ENCODE measurements at places on chromosomes 6 and 20.
A peak's percentile ranks its signal among the peaks of the same experiment; 100 is the strongest.

DNA sequence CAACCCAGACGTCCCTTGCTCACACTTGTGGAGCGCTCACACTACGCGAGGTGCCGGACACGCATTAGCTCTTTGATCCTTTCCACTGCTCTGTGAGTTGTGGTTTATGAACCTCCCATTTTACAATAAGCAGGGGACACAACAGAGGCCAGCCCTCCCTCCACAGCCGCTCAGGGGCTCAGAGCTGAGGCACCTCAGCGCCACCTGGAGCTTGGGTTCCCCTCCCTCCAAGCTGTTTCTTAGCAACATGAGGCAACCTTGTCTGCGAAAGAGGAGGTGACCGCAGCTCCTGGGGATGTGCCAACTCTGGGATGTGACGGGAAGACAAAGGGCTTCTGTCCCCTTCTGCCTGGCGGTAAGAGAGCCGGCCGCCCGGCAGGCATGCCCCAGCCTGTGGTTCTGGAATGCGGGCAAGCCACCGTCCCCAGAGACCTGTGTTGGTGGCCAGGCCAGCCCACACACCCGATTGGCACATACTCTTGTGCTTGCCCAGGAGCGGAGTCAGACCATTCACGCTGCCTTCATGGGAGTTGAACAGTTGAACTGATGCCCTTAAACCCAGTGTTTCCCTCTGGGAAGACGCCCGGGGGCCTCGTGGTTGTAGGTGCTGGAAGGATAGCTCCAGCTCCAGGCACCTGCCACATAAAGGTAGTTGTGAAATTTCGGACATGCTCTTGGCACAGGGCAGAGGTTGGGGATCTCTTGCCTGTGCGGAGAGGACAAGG is 44.5 kb downstream of the RBM38 start:
- peak; percentile 51 for DNase-seq

DNA sequence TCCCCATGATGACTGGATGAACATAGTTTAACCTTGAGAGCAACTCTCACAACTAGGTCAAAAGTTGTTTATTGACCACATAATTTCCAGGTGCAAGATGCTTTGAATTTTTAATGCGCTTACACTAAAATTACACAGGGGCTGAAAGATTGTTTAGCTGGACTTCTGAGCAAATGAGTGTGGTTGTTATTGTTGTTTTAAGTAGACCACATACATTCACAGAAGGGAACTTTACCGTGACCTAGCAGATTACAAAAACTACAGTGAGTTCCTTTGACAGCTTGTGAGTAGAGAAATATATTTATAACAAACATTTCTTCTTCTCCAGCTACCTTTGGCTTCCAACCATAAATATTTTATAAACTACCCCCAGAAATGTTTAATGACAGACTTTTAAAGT is 178.9 kb downstream of the UST start:
- no peak for DNase-seq

DNA sequence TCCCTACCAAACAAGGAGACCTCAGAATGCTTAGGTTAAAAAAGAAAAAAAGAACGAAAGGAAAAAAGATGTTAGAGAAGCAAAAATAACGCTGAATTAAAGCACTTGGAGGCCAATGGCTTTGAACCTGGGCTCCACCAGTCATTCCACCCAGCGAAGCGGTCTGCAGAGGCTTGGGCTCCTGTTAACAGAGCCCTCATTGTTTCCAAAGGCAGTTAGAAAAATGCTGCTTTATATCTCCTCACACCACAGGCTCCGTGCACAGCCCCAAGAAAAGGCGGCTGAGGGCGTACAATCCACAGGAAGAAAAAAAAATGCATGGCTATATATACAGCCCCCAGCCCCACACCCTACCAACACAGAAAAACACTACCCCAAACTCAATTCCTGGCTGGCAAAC is 255.9 kb downstream of the FOXC1 start:
- DNase-seq = no peak

DNA sequence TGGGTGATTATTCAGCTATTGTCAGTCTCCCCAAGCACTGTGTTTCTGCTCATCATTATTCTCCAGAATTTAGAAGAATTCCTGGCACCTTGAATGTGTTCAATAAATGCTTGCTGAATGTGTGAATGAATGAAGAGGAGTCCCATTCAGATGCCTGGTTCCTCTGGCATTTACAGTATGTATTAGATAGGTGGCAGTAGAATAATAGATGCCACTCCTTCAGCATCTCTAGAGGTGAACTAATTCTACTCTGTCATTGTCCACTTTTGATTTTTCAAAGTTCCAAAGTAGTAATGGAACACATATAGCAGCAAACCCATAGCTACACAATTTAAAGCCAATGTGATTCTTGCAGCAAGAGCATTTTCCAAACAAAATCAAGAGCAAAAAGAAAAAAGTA is 118.9 kb upstream of the CEP162 start:
- no peak for DNase-seq

- no peak for DNase-seq
These were observed 714.0 kb downstream of the UTRN start for GRCh38 chr6:144999127-144999526.

- DNase-seq = no peak
These were observed 100.1 kb upstream of the INSM1 start for GRCh38 chr20:20267685-20268370.

- no peak for DNase-seq
These were observed 137.0 kb downstream of the KCNQ5 start for GRCh38 chr6:72758901-72759300.

GRCh38 chr6:156107624-156108101 is 652.0 kb upstream of the NOX3 start:
- no peak for DNase-seq

DNA sequence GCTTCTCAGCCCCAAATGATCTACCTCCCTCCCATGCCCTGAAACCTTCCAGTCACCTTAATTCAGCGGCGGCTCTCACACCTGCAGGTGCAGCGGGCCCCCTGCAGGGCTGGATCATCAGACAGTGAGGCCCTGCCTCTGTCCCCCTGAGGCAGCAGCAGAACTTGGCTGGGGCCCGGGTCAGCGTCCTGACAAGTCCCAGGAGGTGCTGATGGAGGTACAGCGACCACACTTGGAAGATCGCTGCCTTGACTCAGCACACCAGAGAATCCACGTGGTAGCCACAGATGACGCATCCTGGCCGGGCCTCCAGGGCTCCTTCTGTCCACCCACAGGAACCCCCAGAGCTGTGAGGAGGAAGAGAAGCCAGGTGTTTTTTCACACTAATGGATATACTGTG is 116.4 kb upstream of the THBS2 start:
- no peak for DNase-seq

DNA sequence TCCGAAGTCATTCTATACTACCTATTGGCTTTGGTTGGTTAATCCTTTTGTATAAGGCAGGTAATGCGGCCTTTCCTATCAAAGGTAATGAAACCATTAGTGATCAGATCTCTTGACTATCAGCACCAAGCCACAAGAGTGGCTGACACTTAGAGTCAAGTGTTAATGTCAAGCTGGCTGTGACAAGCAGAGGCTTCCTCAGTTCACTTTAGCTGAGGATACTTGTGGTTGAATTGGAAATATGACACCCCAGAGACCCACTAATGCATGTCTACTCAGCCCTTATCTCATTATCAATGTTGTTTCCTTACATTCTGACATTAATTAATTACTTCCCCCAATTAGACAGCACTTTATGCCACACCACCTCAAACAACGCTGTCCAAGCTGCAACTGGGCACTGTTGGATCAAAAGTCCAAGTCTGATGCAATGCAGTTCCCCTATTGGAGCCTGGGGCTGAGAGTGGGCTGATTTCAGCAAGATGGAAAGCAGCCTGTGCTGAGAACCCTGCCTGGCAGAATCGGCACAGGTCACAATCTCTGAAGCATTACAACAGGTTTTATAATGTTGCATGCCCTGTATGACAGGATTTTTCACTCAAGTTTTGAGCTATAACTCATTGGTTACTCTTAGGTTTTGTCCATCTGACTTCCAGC is 273.5 kb downstream of the COL12A1 start:
- DNase-seq = no peak

DNA sequence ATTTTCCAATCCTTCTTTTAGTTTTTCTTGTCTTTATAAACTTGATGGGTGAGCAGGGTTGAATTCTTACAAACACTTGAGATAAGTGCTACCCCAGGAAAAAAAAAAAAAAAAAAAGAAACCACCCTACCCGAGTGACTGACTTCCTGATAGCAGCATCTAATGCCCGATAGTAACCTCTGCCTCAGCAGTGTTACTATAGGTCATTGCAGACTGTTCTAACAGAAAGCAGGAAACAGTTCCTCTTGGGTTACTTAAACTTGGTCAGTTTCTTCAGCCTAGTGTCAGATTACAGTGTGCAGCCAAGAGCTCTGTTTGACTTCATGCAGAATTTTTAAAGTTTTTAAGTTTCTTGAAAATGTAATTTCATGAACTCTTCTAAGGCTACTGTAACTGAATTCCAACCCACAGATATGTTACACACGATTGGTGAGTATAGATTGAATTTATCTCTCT is 2.1 kb downstream of the MYLIP start:
- no peak for DNase-seq

- peak; percentile 60 for DNase-seq
These were observed 9.9 kb downstream of the CCDC167 start for GRCh38 chr6:37489697-37490336.

GRCh38 chr6:138517635-138518034 is 18.3 kb upstream of the NHSL1 start:
- peak; percentile 63 for DNase-seq

DNA sequence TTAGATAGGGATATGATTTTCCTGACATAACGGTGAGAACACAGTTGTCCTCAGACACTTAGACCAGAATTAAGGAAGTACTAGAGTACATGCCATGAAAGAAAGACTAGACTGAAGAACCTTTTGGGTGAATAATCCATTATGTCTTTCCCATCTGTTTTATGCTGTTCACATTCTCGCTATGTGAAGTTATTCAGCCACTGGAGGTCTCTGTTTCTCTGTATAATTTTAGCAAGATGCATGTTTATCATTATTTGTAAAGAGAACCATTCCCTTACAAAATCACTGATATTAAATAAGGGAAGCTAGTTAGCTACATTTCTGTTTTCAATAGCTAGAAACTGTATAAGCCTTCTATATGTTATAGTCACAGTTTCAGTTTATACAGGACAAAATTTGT is 391.9 kb downstream of the CD109 start:
- DNase-seq = no peak

GRCh38 chr6:42968126-42968701 is 7.7 kb downstream of the GNMT start:
- no peak for DNase-seq

DNA sequence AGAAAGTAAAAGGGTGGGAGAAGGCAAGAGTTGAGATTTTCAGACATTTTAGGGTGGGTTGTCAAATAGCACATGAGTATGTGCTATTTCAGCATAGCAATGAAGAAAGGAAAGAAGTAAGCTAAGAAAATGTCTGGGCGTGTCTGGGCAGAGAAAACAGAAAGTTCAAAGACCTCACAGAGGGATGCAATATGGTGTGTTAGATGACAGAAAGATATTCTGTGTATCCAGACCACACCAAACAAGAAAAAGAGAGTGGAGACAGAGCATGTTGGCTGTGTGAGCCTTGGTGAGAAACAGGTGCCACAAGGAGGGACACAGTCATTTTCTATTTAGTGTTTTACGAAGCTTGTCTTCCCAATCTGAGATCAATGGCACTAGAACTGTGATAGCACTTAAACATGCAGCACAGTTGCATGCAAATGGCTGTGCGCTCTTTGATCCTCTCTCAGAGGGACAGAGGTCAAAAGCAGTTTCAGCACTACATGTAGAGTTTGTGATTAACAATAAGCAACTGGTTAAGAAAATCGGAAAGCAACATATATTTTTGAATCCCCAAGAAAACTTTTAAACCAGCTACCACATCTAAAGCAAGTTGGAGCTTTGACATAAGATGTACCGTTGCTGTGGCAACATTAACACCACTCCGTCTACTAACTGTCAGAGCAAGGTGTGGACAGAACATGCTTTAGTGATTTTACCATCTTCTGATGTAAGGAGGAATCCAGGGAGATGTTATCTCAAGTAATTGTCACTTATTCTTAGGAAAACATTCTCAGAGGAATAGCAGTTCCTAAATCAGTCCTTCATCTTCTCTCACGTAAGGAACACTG is 515.5 kb upstream of the NOX3 start:
- DNase-seq = no peak

- no peak for DNase-seq
These were observed 58.6 kb downstream of the NUDT3 start for GRCh38 chr6:34333858-34334257.

- no peak for DNase-seq
These were observed 67.7 kb downstream of the PYGB start for GRCh38 chr20:25315418-25316210.

- no peak for DNase-seq
These were observed 125.1 kb downstream of the SNX5 start for GRCh38 chr20:17843246-17844132.

- peak; percentile 29 for DNase-seq
These were observed 53.4 kb downstream of the SYTL3 start for GRCh38 chr6:158703111-158703836.

DNA sequence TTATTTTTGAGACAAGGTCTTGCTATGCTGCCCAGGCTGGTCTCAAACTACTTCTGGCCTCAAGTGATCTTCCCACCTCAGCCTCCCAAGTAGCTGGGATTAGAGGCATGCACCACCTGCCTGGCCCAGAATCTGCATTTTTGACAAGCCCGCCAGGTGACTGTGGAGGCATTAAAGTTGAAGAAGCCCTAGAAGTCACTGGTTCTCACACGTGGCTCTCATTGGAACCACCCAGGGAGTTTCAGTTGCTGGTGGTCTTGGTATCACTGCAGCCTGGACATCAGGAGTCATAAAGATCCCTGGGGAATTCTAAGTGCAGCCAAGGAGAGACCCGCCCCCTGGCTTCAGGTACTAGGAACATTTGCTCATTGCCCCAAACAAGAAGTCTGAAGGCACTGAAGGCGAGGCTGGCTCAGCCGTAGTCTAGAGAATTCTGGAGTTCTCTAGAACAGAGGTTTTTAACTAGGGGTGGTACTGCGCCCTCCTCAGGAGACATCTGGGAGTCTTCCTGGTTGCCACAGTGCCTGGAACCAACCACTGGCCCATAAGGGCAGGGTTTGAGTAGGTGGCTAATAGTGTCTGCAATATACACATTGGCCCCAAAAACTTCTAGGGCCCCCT is 182.8 kb downstream of the ZMYND8 start:
- DNase-seq = no peak

GRCh38 chr20:63054103-63054474 is 47.3 kb upstream of the BHLHE23 start:
- DNase-seq = no peak

- DNase-seq = no peak
These were observed 985.2 kb downstream of the EYS start for GRCh38 chr6:64721865-64722264.

DNA sequence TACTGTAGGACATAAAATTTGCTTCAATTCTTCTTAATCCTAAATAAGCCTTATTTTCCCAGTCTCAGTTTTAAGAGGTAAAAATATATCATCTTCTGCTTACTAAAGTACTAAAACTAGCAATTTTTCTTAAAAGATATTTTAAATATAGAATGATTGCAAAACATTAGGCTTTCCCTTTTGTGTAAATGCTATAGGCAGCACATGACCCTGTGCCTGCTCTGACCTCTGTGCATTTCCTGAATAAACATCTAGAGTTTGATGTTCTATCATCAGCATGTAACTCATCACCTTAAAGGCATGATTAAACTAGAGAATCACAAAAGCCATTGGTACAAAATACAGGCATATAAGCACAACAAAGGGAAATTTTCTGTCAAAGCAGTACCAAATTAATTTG is 422.7 kb downstream of the TFAP2B start:
- DNase-seq = no peak

- DNase-seq = no peak
These were observed 71.4 kb upstream of the DUSP22 start for GRCh38 chr6:220721-221475.

GRCh38 chr6:47209632-47210031 is 100.1 kb downstream of the TNFRSF21 start:
- no peak for DNase-seq
